Activated CD4-positive, alpha-beta T cell treated with anti-CD3 and anti-CD28 coated beads, Interleukin-2, amount 50 U/mL, for 48 hours (primary cell): ENCODE measurements at places on chromosomes 1 and 21.

GRCh38 chr1:116881879-116882520 is 27.7 kb upstream of the PTGFRN start:
- peak; percentile 41 for DNase-seq

DNA sequence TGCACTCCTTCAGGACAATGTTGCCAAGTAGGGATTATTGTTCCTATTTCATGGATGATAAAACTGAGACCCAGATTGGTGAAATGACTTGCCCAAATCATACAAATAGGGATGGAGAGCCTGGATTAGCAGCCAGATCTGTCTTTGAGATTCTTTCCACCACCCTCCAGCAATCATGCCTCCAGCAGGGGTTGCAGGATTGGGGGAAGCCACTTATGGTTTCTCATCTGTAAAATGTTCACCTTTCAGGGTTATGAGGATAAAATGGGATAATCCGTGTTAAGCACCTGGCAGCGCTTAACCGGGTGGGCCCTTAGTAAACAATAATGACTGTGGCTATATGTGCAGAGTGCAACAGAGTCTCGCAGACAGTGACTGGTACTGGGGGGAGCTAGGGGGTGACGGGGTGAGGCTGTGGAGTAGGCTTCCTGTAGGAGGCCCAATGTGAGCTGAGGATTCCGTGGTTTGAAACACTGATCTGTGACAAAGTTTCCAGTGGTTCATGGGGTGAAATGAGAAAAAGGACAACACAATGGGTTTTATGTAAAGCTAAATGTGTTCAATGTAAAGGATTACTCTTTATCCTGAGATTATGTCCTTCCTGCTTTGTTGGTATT is 33.7 kb upstream of the FOXO6 start:
- no peak for DNase-seq

DNA sequence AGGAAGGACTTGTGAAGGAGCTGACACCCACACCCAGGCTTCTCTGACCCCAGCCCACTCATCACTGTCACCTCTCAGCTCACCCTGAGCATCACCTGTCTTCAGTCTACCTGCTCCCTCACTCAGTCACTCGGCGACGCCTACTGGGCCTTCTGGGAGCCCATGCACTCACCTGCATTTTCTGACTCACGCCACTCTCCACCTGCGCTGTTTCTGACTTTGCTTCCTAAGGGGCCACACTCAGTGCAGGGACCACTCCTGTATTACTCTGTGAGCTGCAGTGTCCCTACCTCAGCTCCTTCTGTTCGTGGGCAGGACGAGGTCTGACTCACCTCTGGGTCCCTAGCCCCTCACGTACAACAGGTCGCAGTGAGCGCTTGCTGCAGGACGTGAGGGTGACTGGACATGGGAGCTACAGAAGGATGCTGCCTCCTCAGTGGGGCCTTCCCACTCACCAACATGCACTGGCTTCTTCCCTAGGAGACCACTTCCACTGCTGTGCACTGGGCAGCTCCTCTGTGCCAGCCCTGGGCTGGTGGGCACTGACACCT is 102.3 kb downstream of the GLIS1 start:
- no peak for DNase-seq

- DNase-seq: no peak
These were observed 112.5 kb downstream of the RRAGC start for GRCh38 chr1:38746941-38747600.

DNA sequence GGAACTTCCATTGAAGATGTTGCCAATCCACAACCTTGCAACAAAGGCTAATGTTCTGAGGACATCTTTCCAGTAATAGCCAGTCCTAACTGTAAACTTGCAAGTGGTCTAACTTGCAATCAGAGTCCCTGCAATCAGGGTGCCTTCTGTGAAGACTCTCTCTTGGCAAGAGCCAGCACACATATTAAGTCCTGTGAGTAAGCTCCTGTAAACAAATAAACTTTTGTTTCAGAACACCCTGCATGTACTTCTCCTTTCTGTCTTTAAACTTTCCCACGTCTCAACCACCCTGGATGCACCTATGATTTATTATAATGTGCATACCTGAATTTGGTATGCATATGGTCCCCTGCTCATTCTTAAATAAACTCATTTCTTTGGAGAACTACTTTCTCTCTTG is 9.1 kb downstream of the GBP7 start:
- no peak for DNase-seq

DNA sequence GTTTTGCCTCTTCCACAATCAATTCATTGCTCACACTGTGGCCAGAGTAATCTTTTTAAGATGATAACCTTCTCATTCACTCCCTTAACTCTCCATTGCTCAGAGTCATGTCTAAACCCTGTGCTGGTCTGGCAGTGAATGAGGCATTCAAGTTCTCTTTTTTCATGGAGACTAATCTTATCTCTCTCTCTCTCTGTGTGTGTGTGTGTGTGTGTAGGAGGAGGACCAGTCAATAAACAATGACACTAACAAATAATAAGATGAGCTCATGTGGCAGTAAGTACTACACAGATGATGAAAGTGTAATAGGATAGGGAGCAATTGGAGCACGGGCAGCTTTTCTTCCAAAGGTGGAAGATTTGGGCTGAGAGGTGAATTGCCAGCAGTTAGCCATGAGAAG is 122.0 kb upstream of the B3GALT2 start:
- DNase-seq: no peak

DNA sequence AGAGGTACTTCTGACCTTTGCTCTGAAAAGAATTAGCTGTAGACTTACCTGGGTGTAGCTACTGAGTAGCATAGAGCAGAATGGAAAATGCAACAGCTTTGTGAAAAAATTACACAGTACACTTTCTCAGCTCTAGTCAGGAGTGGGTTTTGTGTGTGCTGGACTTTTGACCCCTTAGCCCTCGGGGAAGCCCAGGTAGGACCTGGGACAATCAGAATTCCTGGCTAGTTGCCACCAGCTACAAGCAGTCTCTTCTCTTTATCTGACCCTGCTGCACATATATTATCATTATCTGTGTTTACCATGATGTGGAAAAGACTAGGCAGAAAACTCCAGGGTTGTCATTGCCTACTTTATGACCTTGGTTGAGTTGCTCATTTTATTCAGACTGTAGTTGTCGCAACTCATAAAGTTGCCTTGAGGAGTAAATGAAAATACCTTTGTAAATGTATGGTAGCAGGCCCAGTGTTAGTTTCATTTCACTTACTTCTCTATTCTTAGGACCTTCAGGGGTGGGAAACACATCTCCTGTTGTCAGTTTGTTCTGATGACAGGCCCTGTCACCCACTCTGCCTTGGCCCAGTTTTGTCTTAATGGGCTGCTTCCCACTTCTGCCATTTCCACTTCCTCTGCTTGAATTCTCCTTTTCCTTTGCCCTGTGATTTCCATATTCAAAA is 5.4 kb downstream of the NEK7 start:
- no peak for DNase-seq

DNA sequence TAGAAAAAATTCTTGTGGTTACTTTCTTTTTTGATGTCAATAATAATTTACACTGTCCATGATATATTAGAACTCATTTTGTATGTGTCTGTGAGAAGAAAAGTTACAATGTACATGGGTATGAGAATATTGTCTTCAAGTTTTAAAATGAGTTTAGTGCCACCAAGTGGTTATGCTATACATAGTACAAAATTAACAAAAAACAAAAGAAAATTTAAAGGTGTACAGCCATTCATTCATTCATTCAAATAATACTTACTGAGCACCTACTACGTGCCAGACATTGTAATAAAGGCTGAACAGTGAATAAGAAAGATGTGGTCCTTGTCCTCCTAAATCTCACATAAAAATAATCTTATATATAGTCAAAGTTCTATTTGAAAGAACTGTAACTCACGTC is 27.7 kb downstream of the UCHL5 start:
- no peak for DNase-seq

- no peak for DNase-seq
These were observed 394.9 kb downstream of the HHAT start for GRCh38 chr1:210723646-210724045.

- no peak for DNase-seq
These were observed 24.7 kb upstream of the PEF1 start for GRCh38 chr1:31669433-31669785.

DNA sequence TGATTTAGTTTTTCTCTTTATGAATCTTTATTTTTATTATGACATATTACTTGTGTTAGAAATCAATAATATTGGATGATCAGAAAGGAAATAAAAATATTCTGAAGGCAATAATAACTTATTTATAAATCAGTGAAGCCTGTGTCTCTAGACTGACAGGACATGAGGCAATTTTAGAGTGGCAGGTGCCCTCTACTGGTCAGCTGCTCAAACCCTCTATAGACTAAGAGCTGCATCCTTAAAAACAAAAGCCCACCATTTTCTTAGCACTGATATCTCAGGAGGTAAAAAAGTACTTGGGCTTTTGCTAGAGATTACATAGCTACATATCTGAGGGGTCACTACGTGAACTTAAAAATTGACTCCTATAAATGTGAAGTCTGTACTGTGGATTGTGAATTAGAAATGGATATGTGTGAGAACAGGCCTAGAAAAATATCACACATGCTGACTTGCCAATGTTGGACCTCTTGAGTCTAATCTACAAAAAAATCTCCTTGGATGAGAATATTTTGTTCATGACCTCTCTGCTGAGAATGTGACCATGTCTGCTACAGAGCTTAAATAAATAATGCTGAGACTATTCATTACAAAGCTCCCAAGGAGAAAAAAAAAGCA is 597.9 kb upstream of the ADAMTS5 start:
- no peak for DNase-seq

DNA sequence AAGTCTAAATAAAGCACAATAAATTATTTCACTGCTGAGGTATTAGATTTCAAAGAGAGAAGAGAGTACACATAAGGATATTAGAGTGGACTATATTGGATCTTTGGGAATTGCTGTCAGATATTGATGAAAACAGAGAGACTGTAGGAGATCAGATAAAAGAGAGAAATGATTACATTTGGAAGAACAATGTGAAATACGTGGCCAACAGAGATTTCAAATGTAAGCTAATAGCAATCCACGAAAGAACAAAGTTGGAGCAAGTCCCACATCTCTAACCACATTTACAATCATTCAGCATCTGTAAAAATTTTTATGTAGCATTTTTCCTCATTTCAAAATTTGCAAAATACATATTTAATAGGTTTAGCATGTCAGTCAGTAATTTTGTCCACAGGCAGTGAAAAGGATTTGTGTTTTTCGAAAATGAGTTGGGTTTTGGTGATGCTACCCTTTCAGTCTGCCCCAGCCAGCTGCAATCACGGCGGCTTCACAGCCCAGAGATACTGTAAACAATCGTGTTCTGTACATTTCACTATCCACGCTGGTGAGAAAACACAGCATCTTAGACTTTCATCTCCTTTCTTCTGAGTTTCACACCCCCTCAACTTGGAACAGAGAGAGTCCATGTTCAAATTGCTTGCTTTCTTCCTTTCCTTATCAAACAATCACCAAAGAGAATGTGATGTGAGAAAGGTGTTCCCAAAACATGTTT is 209.1 kb upstream of the LYPLAL1 start:
- DNase-seq: no peak

GRCh38 chr1:186658999-186659398 is 21.2 kb downstream of the PTGS2 start:
- no peak for DNase-seq

DNA sequence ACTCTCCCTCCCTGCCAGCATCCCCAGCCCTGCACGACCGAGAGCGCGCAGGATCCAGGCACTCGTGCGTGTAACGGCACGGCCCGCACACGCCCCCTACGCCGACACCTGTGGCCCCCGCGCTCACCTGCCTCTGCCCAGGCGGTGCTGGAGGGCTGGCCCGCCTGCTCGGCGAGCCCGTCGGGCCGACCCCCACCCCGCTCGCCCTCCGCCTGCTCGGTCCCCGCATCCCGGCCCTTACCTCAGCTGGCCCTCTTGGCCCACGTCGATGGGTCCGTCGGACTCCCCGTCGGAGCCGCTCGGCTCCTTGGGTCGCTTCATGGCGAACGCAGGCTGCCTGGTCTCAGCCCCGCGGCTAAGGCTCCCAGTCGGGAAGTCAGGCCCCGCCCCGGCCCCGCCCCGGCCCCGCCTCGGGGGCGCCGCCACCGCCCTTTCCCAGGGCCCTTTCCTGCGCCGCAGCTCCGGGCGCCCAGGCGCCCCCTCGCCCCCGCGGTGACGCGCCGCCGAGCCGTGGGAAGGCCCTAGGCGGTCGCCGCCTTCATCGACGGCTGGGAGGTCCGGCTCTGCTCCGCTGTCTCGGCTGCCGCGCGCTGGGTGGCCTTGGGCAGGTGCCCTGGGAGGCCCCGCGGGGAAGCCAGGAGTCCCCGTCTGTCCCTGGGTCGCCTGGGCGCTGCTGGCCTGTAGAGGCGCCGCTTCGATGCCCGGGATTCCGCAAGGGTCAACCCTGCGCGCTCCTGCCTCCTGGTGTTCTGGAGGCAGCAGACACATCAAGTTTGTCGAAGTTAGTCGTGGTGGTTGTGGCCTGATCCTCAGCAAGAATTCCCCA is at the start of gene HEYL:
HEYL (minus strand) TSS at position 339 of the 826 bp plus-strand sequence; CDS start at position 321, 18 bp downstream.
- peak; percentile 83 for DNase-seq

DNA sequence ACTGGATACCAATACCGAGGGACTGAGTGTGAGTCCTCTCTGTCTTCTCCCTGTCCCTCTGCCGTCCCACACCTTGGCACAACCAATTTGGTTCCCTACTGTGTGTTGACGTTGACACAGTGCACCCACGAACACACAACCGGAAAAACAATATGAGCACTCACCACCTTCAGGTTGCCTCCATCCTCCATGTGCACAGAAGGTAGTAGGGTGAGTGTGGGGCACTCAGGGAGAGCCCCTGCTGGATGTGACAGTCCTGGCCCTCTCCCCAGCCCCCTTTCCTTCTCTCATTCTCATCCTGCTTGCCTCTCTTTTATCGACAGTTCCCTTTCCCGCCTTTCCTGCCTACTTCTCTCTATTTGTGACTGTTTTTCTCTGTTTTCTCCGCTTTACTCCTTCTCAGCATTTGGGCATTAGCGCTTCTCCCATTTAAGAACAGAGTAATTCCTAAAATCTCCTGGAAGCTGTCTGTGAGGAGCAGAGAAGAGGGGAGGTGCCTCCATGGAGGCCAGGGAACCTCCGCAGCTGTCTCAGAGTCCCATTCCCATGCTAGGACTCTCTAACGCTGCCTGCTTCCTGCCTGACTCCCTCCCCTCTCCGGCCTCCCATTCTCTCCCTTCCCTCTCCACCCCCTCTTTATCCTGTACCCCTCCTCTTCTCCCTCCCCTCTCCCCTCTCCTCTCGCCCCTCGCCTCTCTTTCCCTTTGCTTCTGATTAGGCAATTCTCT is 16.4 kb downstream of the CADM3 start:
- DNase-seq: no peak

- no peak for DNase-seq
These were observed 10.8 kb upstream of the CDA start for GRCh38 chr1:20578062-20578461.

GRCh38 chr1:153869486-153869885 is 53.3 kb downstream of the GATAD2B start:
- no peak for DNase-seq

GRCh38 chr1:245802941-245803665 is 648.3 kb downstream of the KIF26B start:
- no peak for DNase-seq

DNA sequence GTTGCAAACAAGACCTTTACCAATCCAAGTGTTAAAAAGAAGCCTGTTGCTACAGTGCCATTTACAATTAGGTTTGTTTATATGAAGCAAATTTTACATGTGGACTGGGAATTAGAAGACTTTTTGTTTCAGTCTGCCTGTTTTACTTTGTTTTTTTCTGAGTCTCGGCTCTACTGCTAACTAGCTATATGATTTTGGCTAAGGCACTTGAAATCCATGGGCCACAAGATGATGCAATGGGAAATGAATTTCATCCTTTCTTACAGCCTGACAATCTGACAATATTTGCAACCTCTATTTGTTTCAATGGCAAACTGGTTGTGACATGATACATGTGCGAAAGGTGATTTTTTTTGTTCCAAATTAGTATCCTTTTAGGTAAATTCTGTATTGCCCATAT is 3.7 kb upstream of the PEX11B start:
- DNase-seq: no peak
